DMS53 (cell line): ENCODE measurements at places on chromosomes 1 and 21.

DNA sequence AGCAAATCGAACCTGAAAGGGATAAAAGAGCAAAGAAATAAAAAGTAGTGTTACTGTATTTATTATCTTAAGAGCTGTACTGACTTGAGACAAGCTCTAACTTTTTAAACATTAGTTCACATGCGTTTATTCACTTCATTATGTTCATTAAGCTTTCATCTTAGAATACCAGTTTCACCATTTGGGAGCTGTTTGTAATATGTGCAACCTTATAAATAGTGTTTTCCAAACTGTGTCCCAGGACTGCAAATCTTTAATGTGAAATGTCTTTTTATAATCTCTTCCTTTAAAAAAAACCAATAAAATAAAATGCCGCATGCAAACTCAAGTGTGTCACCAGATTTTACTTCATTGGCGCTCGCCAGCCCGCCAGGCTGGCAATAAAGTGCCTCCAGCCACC is 28.3 kb downstream of the LGALS8 start:
- no peak for DNase-seq

- no peak for DNase-seq
Observed at GRCh38 chr1:161706113-161706481, 932 bp upstream of the FCRLA start.

DNA sequence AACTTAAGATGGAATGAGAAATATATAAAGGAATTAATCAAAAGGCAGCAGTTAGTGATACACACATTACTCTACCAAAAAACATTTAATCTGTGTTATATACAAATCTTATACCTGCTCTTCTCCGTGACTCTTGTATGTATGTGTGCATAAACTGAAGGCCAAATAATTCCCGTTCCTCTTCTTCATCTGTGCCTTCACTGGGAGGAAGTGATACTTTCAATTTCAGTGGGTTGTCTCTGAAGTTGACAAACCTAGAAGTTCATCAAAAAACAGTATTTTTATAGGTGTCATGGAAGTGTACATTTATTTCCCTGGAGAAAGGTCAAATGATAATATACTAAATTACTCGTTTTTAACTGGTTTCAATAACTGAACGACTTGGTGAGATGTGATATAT is 19.3 kb downstream of the TRMT13 start:
- DNase-seq, result no peak

DNA sequence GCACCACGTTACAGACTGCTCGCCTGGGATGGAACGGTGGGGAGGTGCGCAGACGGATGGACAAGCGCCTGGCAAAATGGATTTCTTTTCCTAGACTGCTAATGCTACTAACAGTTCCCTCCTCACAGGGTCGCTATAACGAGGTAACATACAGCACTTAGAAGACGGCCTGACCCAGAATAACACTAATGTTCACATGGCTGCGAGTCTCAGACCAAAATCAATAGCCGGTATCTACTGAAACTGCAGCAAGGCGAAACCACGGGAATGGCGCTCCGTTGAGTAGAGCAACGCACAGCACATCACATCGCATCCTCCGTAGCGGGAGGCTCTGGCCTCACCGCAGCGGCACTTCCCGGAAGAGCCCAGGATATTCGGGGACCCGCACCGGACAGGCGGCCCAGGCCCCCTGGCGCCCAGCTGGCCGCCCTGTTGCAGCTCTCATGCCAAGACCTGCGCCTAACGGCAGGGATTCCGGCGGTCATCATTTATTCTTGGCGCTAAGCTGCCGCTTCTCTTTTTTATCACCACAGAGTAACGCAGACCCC is 46.6 kb downstream of the VPS26C start:
- DNase-seq, result peak; percentile 81

DNA sequence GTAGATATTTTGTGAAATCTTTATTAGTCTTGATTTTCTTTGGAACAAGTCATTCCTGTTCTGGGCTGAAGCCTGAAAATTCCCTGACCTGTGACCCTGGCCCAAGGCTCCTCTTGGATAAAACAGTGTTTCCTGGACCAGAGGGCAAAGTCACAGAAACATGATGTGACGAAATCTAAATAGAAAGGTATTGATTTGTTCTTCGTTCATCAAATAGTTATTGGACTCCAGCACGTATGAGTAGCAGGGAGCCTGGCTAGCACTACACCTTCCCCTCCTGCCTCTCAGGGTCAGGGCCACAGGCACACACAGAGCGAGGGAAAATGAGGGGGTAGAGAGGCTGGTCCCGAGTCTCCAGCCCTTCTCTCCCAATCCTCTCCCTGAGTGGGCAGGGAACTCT is 1.7 kb upstream of the CLDN14 start:
- no peak for DNase-seq

GRCh38 chr1:43835082-43836021 is 98.2 kb upstream of the ARTN start:
- DNase-seq, result no peak

GRCh38 chr1:7116001-7116400 is 330.7 kb downstream of the CAMTA1 start:
- DNase-seq, result no peak

GRCh38 chr1:84069236-84069845 is 70.4 kb upstream of the TTLL7 start:
- peak; percentile 67 for DNase-seq

DNA sequence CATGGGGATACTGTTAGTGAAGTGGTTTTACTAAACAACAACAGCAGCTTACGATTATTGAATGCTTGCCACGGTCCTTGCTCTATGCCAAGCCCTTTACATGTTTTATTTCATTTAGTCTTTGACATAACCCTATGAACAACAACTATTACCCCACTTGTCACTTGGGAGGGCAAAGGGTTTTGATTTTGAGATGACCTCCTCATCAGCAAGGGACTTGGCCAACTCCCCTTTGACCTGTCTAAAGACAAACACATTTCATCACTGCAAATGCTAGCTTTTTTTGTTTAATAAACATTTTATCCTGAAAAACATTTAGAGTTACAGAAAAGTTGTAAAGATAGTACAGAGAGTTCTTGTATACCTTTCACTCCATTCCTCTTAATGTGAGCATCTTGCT is 152.5 kb upstream of the WNT4 start:
- DNase-seq, result no peak

DNA sequence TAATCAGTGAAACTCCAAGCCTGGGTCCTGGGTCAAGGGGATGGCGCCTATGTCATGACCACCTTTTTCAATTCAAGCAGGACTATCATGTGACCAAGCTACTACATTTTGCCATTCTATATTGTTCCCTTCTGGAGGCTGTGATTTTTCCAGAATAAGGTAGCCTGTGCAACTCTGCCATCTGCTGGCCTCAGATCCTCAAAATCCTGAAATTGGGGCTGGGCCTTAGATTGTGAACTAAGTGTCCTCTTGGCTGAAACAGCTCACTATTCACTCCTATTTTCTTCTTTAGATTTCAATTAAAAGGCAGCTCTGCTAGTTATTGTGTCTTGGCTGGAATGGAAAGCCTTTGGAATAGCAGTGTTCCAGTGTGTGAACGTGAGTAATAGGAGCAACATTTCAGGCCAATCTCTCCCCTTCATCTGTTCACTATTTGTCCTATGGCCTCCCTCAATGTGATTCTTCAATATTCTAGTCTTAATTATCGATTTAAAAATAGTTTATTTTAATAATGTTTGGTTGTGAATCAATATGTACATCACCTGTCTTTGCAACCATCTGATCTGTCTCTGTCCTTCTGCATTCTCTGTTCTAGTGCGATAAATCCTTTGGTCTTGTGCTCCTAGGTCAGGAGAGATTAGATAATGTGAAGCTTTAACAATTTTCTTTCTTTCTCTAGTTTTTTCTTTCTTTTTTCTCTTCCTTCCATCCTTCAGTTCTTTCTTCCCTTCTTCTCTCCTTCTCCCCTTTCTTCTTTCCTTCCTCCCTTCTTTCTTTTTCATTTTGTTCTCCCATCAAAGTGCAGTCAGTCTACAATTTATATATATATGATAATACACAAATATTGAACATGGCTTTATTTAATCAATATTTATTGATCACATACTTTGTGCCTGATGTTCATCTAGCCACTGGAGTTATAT is 69.8 kb downstream of the CR1 start:
- peak; percentile 62 for DNase-seq

DNA sequence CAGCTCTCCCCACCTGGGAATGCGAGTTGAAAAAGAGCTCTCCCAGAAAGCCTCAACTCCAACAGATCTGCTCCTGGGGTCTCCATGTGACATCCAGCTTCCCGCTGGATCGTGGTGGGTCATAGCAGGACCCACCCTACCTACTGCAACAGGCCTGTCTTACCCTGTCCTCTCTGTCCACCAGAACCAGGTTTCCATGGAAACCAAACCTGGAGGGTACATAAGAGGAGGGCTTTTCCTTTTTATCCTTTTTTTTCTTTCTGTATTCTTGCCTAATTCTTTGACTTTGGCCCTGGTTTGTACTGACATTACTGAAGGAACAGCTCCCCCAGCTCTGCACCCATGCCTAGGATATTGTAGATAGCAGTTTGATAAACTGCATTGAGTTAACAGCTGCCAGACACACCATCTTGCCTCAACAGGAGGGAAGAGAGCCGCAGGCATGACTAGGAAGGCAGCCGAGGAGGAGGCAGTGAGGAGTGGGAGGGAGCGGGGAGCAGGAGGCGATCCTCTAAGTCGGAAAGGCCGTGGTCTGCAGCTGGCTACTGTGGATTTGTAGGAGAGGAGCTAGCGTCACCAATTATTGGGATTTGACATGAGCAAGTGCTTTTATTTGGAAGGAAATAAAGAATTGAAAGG is 9.7 kb upstream of the FMOD start:
- DNase-seq, result no peak

DNA sequence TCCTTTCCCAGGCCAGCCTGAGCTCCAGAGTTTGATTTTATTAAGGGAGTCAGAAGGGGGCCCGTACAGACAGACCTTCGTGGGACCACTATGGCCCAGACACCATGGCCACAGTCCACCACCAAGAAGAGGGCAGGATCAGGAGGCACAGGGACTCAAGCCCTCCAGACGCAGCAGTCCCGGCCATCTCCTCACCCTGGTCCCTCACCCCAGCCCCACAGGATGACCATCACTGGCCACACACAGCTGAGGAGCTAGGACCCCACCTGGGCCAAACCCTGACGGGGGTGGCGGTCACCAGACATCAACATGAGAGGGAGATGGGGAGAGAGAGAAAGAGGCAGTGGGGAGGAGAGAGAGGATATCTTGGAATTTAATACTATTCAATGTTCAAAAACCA is 29.2 kb upstream of the AGPAT3 start:
- DNase-seq, result no peak

DNA sequence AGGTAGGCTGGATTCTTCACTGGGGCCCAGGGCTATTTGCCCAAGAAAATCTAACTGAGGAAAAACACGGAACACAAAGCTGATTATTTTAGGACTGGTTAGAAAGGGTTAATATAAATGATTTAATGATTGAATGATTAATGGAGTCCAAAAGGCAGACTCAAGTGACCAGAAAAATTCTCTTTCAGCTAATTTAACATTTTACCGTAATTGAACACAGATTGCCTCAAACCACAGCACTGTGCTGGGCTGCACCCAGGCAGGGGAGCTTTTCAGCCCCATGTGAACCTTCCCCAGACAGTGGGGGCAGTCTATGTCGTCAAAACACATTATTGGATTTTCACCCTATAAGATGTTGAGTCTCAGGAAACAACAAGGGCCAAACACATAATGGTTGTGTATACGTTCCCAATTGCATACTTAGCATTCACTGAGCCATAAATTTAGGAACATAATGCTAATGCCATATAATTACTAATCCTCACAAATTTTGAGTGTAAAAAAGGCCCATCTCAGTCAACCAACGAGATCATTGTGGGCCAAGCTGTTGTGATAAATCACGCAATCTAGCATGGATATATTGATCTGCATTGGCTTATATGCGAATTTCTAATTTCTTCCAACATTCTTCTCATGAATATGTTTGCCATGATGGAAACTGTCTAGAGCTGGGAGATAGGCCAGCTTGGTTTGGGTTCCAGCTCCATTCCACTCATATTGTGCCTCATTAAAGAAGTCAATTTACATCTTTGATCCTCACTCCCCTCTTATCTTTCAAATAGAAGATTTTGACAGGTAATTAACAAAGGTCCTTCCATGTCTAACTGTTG is 27.7 kb downstream of the DSCAM start:
- no peak for DNase-seq

DNA sequence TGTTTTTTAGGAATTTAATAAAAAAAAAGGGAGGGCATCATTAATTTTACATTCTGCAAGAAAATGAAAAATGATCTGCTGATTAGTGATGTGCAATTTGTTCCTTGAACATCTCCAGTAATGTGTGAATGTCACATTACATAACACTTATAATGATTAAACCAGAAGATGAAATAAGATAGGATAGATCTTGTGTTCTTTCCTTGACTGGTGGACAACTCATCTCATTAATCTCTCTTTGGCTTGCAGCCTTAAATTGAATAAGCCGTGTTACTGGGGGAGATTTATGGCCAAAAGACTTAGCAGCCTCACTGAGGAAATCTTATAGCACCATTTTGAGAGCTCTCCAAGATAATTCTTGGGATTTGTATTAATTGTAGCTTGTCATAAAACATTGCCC is 217.2 kb downstream of the ST6GALNAC3 start:
- DNase-seq, result no peak

- DNase-seq, result peak; percentile 74
Observed at GRCh38 chr1:234597894-234598293, 12.1 kb downstream of the IRF2BP2 start.

- DNase-seq, result no peak
Observed at GRCh38 chr1:113322439-113322838, 67.9 kb upstream of the MAGI3 start.

DNA sequence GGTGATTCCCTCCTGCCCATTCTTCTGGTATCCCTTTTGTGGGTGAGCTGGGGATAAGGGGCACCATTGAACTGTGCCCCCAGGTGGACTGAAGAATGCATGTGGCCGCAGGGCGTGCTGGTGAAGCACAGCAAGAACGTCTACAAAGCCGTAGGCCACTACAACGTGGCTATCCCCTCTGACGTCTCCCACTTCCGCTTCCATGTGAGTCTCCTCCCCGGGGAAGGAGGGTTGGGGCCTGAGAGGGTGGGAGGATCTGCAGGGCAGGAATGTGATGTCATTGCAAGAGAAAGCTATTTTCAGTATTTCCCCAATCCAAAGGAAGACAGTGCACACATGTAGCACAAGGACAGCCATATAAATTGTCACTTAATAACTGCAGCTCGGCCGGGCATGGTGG is 7.5 kb upstream of the KPNA6 start:
- no peak for DNase-seq

GRCh38 chr1:177865807-177866206 is 104.1 kb downstream of the SEC16B start:
- DNase-seq, result no peak

GRCh38 chr1:53654216-53655210 is 84.5 kb downstream of the GLIS1 start:
- DNase-seq, result peak; percentile 26
